ENCODE measurements at places on chromosomes 7 and 10. TPM values are rescaled to one million over a fixed set of nuclear protein-coding genes. Genes with fewer than 3 reads are reported as not detected.

- DNase-seq, result no peak
Measured at GRCh38 chr10:129294944-129295343, 172.1 kb upstream of the MGMT start.

LIPJ gene
- 0.10 TPM for polyA plus RNA-seq

ZCCHC24 gene
- polyA plus RNA-seq, result 19.8 TPM

- DNase-seq, result peak; percentile 59
Measured at GRCh38 chr7:867001-867405, 9.4 kb upstream of the GET4 start.

GRCh38 chr10:104615136-104615535, 26.0 kb upstream of the SORCS3 start:
- DNase-seq, result no peak

GRCh38 chr10:133310789-133311188, 2.1 kb downstream of the ZNF511 start:
- no peak for DNase-seq

DNA sequence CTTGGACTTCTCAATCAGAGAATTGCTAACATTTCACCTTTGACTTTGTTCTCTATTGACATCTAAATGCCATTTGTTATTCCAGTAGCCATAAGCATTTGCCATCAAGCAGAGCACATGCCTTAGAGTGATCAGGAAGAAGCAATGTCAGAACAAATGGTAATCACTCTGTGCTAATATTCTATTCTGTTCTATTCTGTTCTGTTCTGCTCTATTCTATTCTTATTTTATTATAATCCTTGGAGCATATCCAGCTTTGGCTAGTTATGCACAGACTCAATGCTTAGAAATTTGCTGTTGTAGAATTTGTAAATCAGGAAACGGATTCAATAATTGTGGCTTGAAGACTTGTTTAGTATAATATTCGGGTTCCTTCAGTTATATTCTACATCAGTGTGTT, 175.4 kb downstream of the EXOC4 start:
- DNase-seq, result no peak

SYPL1 gene
- 151 TPM for polyA plus RNA-seq

- DNase-seq, result no peak
Measured at GRCh38 chr7:108525327-108525984, 479 bp downstream of the PNPLA8 start.

KIN gene
- 24.7 TPM for polyA plus RNA-seq

ITIH2 gene
- polyA plus RNA-seq, result 0.43 TPM

HTR5A gene
- not detected for polyA plus RNA-seq

DNA sequence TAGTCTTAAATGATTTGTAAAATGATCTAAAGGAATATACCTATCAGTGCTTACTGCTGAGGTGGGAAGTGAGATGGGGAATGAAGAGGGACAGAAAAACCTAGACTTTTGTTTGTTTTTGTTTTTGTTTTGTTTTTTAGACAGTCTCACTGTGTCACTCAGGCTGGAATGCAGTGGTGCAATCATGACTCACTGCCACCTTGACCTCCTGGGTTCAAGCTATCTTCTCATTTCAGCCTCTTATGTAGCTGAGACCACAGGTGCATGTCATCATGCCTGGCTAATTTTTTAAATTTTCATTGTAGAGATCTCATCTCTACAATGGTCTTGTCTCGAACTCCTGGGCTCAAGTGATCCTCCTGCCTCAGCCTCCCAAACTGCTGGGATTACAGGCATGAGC, 116.4 kb upstream of the SEM1 start:
- no peak for DNase-seq

SLC16A9 gene
- polyA plus RNA-seq, result 43.4 TPM

DNA sequence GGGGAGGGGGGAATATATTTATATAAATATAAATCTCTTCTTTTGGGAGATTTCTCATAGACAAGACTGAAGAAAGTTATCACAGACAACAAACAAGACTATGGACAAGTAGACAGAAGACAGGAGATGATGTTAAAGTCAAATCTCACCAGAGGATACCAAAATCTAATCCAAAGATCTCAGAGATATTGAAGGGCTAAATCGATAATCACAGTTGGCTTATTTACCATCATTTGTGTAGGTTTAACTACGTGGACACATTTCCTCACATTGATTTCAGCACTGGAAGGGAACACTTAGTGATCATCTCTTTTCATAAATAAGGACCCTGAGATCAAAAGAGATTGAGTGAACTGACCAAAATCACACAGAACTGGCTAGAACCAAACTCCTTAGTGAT, 2.7 kb upstream of the INPP5F start:
- no peak for DNase-seq

TMEM236 gene
- 0.37 TPM for polyA plus RNA-seq

TES gene
- polyA plus RNA-seq, result 75.3 TPM

DNA sequence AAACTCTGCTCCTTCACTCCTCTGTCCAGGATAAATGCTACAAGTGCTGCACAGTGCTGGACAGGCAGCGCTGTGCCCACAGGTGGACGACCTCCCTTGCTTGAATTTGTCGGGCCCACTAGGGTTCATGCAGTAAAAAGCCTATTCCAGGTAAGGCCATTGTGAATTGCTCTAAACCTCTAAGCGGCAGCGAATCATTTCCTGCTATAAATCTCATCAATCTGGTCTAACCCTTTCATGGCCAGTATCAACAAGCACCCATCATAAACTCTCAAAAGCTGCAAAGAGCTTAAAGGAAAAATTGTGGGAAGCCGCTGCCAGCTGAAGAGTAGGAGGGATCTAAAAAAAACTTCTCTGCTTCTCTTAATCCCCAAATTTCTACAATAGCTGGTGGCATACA, 134.2 kb downstream of the SLC25A13 start:
- no peak for DNase-seq

HMX3 gene
- not detected for polyA plus RNA-seq

DNA sequence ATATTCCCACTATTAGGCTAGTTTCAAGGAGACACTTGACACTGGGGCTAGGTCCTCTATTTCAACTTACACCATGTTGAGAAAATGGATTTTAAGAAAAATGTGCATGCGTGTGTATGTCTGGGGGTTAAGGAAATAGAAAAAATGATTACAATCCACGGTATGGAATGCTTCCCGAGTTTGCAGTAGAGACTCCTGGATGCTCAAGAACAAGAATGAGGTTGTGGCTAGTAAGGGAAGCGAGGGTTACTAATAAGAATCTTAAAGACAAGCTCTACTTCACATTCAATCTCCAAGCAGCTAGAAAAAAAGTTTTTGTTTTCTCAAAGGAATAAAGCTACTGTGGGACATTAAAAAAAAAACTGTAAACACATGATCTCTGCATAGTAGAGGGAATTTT, 54.7 kb downstream of the ANK3 start:
- no peak for DNase-seq

DNA sequence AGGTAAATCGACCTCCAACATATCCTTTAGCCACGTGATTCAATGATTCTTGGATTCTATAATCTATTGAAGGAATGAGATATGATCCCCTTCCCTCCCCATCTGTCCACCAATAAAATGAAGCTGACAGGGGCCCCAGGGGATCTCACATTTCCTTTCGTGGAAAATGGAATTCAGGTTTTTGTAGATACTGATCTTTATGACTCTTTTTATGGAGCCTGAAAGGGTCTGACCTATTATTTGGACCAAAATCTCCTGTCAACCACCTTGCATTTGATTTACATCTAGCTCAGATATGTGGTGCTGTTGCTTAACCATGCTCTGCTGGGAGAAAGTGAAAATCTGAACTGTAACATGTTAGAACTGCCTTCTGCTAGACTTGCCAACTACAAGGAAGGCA, 234.0 kb upstream of the CXCL12 start:
- no peak for DNase-seq

- DNase-seq, result no peak
Measured at GRCh38 chr10:103620891-103621782, 127.6 kb downstream of the NEURL1 start.
